ENCODE measurements at places on chromosomes 5 and 9.

DNA sequence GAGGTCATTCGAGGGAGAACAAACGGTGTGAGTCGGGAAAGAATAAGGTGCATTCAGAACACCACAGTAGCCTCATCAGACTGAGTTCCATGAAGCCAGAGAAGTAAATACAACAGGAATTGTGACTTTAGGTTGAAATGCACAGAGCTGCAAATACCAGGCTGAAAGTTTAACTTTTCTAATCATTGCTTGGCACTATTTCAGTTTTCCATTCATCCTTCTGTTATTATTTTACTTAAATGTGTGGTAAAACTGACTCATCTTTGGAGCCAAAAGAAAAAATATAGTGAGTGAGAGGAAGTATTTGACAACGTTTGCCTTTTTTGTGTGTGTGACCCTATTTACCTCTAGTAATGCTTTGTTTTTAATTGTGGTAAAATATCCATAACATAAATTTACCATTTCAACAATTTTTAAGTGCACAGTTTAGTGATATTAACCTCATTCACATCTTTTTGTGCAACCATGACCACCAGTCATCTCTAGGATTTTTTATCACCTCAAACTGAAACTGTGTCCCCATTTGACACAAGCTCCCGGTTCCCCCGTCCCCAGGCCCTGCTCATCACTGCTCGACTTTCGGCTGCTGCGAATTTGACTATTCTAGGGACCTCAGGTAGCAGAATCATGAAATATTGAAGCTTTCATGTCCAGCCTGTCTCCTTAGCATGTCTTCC is 166.8 kb downstream of the HSD17B3 start:
- peak; percentile 23 for DNase-seq

DNA sequence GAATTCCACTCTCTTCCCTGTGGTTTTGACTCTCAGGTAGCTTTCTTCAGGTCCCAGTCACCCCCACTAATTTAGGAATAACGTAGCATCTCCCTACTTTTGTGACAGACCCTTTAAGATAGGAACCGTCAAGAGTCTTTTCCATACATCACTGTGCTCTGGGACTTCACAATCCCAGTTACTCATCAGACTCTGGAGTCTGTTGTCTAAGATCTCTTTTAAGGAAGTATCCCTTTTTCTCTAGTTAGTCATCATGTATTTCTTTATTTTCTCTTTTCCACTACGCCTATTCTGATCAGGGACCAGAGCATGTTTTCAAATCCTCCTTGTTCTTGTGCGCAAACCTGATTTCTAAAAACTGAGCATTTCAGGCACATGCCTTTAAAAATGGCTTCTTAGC is 143.0 kb downstream of the GOLPH3 start:
- DNase-seq, result no peak

DNA sequence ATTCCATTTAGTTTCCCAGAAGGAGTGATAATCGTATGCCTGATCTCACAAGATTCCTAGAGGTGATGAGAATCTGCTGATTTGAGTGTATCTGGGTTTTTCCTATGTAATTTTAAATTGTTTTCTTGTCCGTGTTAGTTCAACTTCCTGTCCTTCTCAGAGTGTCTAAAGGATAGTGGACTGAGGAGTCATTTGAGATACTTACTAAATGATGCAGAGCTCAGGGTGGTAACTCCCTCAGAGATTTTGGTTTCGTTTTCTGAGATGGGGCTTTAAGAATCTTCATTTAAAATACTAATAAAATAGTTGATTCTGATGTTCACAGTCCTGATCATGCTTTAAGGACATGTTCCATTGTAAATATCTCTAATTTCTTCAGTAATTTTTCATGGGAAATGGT is 30.3 kb downstream of the MELK start:
- DNase-seq, result no peak

DNA sequence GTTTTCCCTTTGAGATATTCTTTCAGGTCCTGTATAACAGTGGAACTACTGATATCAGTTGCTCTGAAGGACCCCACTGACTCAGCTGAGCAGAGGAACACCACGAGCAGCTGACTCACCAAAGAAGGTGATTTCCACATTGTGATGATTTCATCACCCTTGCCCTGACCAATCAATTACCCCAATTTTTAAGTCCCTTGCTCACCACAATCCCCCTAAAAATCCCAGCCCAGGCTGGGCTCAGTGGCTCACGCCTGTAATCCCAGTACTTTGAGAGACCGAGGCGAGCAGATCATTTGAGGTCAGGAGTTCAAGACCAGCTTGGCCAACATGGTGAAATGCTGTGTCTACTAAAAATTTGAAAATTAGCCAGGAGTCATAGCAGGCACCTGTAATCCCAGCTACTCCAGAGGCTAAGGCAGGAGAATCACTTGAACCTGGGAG is 125.3 kb upstream of the ABCA1 start:
- DNase-seq, result no peak

DNA sequence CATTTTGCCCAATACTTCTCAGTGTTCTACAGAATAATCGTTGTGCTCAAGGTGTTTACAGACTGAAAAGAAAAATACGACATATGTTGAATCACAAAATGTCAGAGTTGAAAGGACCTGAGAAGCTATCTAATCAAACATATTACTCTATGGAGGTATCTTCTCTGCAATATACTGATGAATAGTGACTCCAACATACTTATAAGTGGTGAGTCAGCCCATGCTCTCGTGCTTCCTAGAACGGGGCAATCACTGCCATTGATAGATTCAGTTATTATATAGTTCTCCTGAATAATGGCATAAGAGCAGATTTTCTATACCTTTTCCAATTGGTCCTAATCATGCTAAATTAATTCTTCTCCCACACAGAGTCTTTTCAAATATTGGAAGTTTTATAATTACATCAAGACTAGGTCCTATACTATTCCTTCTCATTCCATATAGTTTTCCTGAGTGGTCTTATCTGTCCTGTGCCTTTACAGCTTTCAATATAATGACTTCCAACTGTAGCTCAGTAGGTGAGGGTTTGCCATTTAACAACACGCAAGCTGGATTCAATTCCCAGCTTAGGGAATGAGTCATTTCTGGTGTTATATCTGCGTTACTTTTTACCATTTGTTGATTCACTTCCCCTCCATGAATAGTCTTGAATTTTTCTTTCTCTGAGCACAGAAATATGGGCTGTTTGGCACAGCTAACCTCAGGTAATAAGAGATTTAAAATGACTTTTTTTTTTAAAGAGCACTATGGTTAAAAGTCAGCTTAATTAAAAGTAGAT is 81.1 kb downstream of the PLK2 start:
- DNase-seq, result no peak

- DNase-seq, result no peak
These were observed 1.4 kb downstream of the PROP1 start for GRCh38 chr5:177994561-177995190.
